B cell (primary cell): ENCODE measurements at places on chromosomes 11 and 22. TPM values are rescaled to one million over a fixed set of nuclear protein-coding genes. Genes with fewer than 3 reads are reported as not detected.
A peak's percentile ranks its signal among the peaks of the same experiment; 100 is the strongest.

DNA sequence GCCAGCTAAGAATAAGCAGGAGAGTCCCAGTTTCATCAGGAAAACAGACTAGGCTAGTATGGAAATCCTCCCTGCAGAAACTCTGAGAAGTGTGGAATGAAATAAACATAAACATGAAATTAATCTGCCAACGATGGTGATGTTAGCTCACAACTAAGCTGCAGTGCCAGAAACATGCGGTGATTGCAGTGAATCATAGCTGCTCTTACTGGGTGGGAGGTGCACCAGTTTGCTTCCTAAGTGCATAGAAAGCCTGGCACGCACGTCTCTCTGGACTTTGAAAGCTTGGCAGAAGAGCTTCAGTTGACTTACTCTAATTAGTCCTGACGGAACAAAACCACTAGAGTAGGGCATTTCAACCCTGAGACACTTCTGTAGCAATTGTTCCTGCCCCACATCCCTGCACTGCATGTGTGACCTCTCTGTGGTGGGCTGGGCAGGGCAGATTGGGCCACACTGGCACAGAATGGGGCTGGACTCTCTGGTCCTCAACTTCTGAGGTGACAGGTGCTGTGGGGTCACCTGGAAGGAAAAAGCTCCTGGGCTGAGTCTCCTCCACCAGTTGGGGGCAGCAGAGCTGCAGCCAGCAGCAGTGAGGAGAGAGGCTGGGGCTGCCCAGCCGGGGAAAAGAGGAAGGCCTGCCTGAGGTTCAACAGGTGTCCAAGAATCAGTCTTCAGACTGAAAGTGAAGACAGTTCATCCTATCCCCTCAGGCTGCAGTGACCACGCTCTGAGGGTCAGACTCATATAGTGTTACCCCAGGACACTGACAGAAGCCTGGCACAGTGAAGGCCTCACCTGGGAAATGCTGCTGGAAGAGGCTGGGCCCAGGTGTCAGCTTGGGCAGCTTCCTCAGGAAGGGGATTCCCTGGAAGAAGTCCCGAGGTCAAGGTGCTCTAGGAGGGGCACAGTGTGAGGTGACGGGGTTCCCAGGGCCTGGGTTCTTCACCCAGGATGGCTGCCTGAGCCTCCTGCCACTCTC lies 40.5 kb downstream of the GGTLC2 start:
- H3K4me3 ChIP-seq: no peak overlapping the region
- no peaks in the 10 kb centered on the region for H3K27me3 ChIP-seq
- H3K4me1 ChIP-seq: peaks cover 47% of the 10 kb centered on the region
- peak overlapping the region; percentile 61 for H3K27ac ChIP-seq
- H3K36me3 ChIP-seq: no peaks in the 10 kb centered on the region
- DNase-seq: peak; percentile 80

Gene TNNT3
- 9.9 and 10.0 TPM in 2 replicates for total RNA-seq

DNA sequence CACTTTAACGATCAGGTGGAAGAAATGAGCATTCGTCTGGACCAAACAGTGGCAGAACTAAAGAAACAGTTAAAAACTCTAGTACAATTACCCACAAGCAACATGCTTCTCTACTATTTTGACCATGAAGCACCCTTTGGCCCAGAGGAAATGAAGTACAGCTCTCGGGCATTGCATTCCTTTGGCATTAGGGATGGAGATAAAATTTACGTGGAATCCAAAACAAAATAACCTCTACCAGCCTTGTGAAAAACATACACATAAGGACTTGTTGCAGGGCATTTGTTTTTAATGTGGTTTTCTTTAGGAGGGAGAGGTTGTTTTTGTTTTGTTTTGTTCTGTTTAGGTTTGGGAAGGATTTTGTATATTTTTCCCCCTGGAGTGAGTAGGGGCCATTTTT lies 14.2 kb upstream of the TECTA start:
- H3K36me3 ChIP-seq: no peaks in the 10 kb centered on the region
- H3K27ac ChIP-seq: no peak overlapping the region
- no peak overlapping the region for H3K4me3 ChIP-seq
- DNase-seq: no peak
- no peaks in the 10 kb centered on the region for H3K4me1 ChIP-seq

Gene GRM5
- total RNA-seq: not detected in 2 replicates

- no peaks in the 10 kb centered on the region for H3K36me3 ChIP-seq
- DNase-seq: peak; percentile 42
- no peak overlapping the region for H3K27ac ChIP-seq
- H3K4me3 ChIP-seq: peak overlapping the region; percentile 48
- H3K27me3 ChIP-seq: no peaks in the 10 kb centered on the region
- H3K4me1 ChIP-seq: peaks cover 46% of the 10 kb centered on the region
These were observed 758 bp downstream of the MCAM start for GRCh38 chr11:119316016-119316728.

- DNase-seq: no peak
- no peak overlapping the region for H3K27ac ChIP-seq
- no peak overlapping the region for H3K4me3 ChIP-seq
These were observed 423.5 kb downstream of the MIAT start for GRCh38 chr22:27080863-27081262.

Gene KRTAP5-7
- total RNA-seq: 0.59 and 0.70 TPM in 2 replicates

DNA sequence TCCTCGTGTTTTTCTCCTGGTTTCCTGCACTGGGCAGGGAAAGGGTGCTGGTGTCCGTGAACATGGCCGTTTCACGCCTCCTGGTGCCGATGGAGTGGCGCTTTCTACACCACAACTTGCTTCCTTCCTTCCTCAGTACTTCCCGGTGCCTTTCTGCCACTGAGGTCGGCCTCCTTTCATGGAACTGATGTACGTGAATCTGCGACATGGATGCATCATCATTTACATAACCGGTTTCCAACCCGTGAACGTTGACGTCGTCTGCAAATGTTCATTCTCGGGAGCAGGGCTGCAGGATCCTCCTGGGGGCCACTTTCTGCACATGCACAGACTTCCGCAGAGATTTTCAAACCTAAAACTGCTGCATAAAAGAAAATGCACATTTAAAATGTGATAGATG lies 474.4 kb downstream of the BRD1 start:
- H3K27me3 ChIP-seq: peaks cover 6% of the 10 kb centered on the region
- H3K27ac ChIP-seq: no peak overlapping the region
- no peak for DNase-seq
- H3K4me3 ChIP-seq: no peak overlapping the region

DNA sequence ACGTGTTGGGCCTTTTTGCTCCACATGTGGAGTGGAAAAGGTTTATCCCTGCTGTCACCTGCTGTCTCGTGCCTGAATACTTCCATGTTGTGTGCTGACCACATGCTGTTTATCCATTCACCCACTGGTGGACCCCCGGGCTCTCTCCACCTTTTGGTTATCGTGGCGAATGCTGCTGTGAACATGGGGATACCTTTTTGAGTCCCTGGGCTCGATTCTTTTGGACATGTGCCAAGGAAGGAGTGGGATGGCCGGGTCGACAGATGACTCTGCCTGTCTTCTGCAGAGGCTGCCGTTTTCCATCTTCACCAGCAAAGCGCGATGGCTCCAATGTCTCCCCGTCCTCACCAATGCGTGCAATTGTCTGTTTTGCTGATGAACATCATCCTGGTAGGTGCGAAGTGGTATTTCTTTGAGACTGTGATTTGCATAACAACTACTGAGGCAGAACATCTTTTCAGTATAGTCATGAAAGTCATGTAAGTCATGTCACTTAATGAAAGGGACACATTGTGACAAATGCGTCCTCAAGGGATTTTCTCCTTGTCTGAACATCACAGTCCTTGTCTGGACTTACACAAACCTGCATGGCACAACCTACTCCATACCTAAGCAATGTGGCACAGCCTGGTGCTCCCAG lies 758.7 kb downstream of the BRD1 start:
- no peaks in the 10 kb centered on the region for H3K4me1 ChIP-seq
- H3K27me3 ChIP-seq: no peaks in the 10 kb centered on the region
- DNase-seq: no peak
- no peaks in the 10 kb centered on the region for H3K36me3 ChIP-seq
- no peak overlapping the region for H3K27ac ChIP-seq

- H3K36me3 ChIP-seq: no peaks in the 10 kb centered on the region
- no peak for DNase-seq
- H3K27me3 ChIP-seq: no peaks in the 10 kb centered on the region
These were observed 36.6 kb downstream of the RPL27A start for GRCh38 chr11:8719211-8719649.

Gene GALNT18
- total RNA-seq: not detected in 2 replicates

Gene MRPL16
- total RNA-seq: 38.3 and 38.9 TPM in 2 replicates

GRCh38 chr22:43996170-43996980 lies 27.7 kb upstream of the PARVB start:
- H3K36me3 ChIP-seq: peaks cover 32% of the 10 kb centered on the region
- no peaks in the 10 kb centered on the region for H3K27me3 ChIP-seq

DNA sequence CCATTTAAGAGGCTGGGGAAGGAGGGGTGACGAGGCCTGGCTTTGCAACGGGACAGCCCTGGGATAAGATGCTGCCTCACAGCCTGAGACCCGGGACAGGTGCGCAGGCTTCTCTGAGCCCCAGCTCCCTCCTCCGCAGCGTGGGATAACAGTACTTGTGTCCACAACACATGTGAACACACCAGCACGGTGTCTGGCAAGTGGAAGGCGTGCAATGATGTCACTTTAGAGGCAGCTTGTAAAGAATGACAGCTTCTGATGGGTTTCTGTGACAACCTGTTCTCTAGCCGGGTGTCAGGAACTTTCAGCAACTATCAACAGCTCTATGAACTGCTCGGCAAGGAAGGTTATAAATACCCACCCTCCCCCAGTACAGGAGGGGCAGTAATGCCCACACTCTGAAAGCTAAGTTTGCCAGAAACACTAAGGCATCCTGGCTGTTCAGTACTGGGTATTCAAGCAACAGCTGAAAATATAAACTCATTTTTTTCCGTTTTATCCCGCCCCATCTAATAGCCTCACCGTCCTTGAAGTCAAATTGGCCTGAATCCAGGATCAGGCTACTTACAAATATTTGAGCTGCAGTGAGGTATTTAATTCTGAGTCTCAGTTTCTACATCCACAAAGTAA lies 59.7 kb downstream of the MYH9 start:
- H3K27me3 ChIP-seq: no peaks in the 10 kb centered on the region
- no peak for DNase-seq
- peaks cover 3% of the 10 kb centered on the region for H3K36me3 ChIP-seq

- H3K4me3 ChIP-seq: no peak overlapping the region
- no peaks in the 10 kb centered on the region for H3K27me3 ChIP-seq
- DNase-seq: no peak
- no peaks in the 10 kb centered on the region for H3K4me1 ChIP-seq
These were observed 1.5 kb downstream of the SHISAL1 start for GRCh38 chr22:44311104-44311854.

DNA sequence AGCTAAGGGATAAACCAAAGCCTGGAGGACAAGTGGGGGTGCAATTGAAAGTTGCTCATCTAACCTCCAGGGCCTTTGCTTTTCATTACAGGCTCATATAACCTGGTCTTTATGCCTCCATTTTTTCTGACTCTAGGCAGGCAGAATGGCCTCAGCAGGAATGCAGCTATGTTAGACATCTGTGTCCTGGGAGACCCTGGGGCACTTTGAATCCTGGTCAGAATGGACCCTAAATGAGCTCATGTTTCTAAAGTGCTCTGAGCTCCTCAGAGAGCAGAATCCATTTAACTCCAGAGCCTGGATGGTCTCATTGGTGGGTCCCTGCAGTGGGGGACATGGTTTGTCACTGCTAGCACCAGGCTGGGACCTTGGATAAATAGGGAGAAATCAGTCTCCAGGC lies 177.3 kb downstream of the KIRREL3 start:
- H3K4me3 ChIP-seq: no peak overlapping the region
- H3K27me3 ChIP-seq: no peaks in the 10 kb centered on the region
- no peaks in the 10 kb centered on the region for H3K4me1 ChIP-seq
- no peak overlapping the region for H3K27ac ChIP-seq

- no peak for DNase-seq
- H3K36me3 ChIP-seq: no peaks in the 10 kb centered on the region
- no peaks in the 10 kb centered on the region for H3K4me1 ChIP-seq
These were observed 47.2 kb downstream of the PIWIL3 start for GRCh38 chr22:24727218-24727851.

DNA sequence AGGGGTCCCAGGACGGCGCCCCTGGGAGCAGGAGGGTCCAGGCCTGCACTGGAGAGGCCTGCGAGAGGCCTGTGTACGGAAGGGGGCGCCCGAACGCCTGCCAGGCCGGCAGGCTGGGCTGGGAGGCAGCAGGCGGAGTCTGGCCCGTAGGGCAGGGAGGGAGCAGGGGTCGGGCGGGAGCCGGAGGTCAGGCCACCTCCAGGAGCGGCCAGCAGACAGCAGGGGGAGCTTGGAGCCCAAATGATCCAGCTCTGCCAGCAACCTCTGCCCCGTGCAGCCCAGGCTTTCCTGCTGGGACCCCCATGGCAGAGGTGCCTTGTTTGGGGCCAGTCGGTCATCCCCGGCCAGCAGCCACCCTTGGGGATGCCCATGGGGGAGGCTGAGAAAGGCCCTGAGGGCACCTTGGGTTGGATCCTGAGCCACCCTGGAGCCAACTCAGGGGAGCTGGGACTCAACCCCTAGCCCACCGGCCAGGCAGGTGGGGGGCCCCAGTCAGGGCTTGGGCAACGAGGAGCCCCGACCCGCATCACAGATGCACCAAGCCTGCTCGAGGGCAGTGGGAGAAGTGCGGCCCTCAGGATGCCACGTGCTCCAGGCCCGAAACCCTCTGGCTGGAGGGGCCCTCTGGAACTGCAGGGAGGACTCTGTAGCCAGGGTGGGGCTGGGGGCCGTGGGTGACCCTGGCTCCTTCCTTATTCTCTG lies 9.6 kb upstream of the SYT8 start:
- H3K4me1 ChIP-seq: no peaks in the 10 kb centered on the region
- H3K27ac ChIP-seq: no peak overlapping the region
- DNase-seq: peak; percentile 36

Gene OR51B4
- total RNA-seq: not detected in 2 replicates

GRCh38 chr22:37601540-37602442 lies 6.8 kb upstream of the GGA1 start:
- no peak overlapping the region for H3K4me3 ChIP-seq
- H3K36me3 ChIP-seq: no peaks in the 10 kb centered on the region
- H3K27me3 ChIP-seq: peaks cover 3% of the 10 kb centered on the region
- no peak overlapping the region for H3K27ac ChIP-seq
- no peak for DNase-seq
- H3K4me1 ChIP-seq: peaks cover under 1% of the 10 kb centered on the region

Gene SYT9
- not detected in 2 replicates for total RNA-seq

- DNase-seq: no peak
- no peaks in the 10 kb centered on the region for H3K4me1 ChIP-seq
- H3K27me3 ChIP-seq: no peaks in the 10 kb centered on the region
- H3K4me3 ChIP-seq: no peak overlapping the region
- no peaks in the 10 kb centered on the region for H3K36me3 ChIP-seq
These were observed 63.3 kb upstream of the ME3 start for GRCh38 chr11:86735451-86736290.

- H3K27ac ChIP-seq: no peak overlapping the region
- no peak for DNase-seq
- no peaks in the 10 kb centered on the region for H3K4me1 ChIP-seq
- H3K4me3 ChIP-seq: no peak overlapping the region
- H3K27me3 ChIP-seq: no peaks in the 10 kb centered on the region
These were observed 27.3 kb upstream of the MUC5AC start for GRCh38 chr11:1130276-1131032.
